Activated naive CD8-positive, alpha-beta T cell treated with anti-CD3 and anti-CD28 coated beads, Interleukin-2, amount 50 U/mL, for 24 hours (primary cell): ENCODE measurements at places on chromosomes 5 and 9.

DNA sequence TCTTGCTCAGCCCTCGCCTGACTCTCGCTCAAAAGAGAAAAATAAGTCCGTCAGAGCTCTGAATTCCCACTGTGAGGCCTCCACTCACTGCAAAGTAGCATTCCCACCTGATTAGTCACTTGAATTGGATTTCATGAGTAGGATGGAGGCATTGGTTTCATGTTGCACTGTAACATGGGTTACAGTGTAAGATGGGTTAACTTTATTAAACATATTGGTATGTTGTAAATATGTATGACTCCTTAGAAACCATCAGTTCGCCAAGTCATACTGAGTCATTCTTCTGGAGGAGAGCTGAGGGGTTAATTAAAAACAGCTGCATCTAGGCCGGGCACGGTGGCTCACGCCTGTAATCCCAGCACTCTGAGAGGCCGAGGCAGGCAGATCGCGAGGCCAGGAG lies 93.8 kb upstream of the BNC2 start:
- H3K4me1 ChIP-seq, result no peaks in the 10 kb centered on the region
- no peak overlapping the region for H3K4me3 ChIP-seq
- no peak overlapping the region for H3K27ac ChIP-seq
- DNase-seq, result no peak

DNA sequence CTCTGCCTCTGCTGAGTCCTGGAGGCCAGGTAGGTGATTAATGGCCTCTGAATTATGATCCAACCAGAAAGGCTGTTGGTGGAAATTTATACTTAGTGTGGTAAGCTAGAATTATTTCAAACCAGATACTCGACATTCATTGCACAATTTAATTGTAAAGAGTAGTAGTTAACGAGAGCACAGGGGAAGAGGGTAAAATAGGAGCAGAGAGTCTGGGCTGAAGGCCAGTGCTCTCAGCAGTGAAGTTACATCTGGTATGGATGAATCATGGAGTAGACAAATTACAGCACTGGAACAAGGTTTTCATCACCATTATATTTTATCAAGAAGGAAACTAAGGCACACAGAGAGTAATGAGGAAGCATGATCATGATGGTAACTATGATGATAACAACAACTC lies 92.5 kb downstream of the TLR4 start:
- DNase-seq, result no peak
- H3K4me3 ChIP-seq, result no peak overlapping the region
- H3K36me3 ChIP-seq, result no peaks in the 10 kb centered on the region
- H3K27ac ChIP-seq, result no peak overlapping the region
- peaks cover 33% of the 10 kb centered on the region for H3K27me3 ChIP-seq
- no peaks in the 10 kb centered on the region for H3K4me1 ChIP-seq

DNA sequence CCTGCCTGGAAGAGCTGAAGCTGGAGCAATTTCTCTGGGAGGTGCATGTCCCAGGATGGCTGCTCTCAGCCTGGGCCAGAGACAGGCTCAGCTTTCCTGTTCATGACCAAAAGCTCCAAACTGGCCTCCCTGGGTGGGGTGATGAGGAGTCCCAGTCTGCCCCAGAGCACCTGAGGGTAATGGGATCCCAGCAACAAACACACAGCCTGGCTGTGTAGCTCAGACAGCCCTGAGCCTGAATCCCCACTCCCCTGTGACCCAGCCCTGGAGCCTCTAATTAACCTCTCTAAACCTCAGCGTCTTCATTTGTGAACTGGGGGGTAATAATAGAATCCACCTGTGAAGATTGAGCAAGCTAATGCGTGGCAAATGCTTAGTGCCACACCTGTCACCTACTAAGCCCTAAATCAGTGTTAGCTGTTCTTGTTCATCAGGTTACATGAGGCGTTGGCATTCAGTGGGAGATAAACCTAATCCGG lies 67.5 kb downstream of the HSPA4 start:
- no peak for DNase-seq
- peaks cover 2% of the 10 kb centered on the region for H3K4me1 ChIP-seq
- no peak overlapping the region for H3K4me3 ChIP-seq
- H3K27me3 ChIP-seq, result no peaks in the 10 kb centered on the region
- H3K27ac ChIP-seq, result no peak overlapping the region
- no peaks in the 10 kb centered on the region for H3K36me3 ChIP-seq

- H3K4me1 ChIP-seq, result no peaks in the 10 kb centered on the region
- no peak overlapping the region for H3K4me3 ChIP-seq
- H3K27ac ChIP-seq, result no peak overlapping the region
- no peaks in the 10 kb centered on the region for H3K27me3 ChIP-seq
Observed at GRCh38 chr9:98826716-98827115, 19.2 kb downstream of the GALNT12 start.

- H3K27ac ChIP-seq, result no peak overlapping the region
- no peaks in the 10 kb centered on the region for H3K27me3 ChIP-seq
- no peaks in the 10 kb centered on the region for H3K4me1 ChIP-seq
Observed at GRCh38 chr5:4563400-4563799, 576.7 kb upstream of the ADAMTS16 start.

DNA sequence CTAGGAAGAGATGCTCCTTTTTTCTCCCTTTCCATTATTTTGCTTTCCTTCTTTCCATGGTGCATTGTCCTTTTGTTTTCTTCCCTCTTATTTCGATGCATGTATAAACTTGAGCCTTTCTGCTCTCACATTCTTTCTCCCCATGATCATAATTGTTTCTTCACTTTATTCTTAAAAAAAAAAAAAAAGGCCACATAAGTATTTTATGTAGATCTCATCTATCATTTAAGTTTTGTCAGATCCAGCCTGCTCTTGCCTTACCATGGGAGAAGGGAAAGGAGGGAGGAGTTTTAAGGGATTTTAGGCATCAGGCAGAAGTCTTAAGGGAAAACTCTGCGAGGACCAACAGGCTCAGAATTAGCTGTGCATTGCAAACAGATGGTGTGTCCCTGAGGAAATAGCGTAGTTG lies 11.1 kb downstream of the TGFBR1 start:
- no peaks in the 10 kb centered on the region for H3K27me3 ChIP-seq
- H3K4me1 ChIP-seq, result peaks cover 86% of the 10 kb centered on the region
- no peaks in the 10 kb centered on the region for H3K36me3 ChIP-seq

GRCh38 chr9:37239921-37240320 lies 119.5 kb downstream of the ZCCHC7 start:
- H3K4me3 ChIP-seq, result no peak overlapping the region
- no peak overlapping the region for H3K27ac ChIP-seq
- H3K36me3 ChIP-seq, result peaks cover 9% of the 10 kb centered on the region

GRCh38 chr5:136055612-136056309 lies 27.0 kb downstream of the TGFBI start:
- peaks cover 2% of the 10 kb centered on the region for H3K27me3 ChIP-seq
- H3K27ac ChIP-seq, result no peak overlapping the region
- H3K36me3 ChIP-seq, result no peaks in the 10 kb centered on the region
- no peaks in the 10 kb centered on the region for H3K4me1 ChIP-seq
